ENCODE measurements at places on chromosomes 16 and 17. TPM values are rescaled to one million over a fixed set of nuclear protein-coding genes. Genes with fewer than 3 reads are reported as not detected.

- DNase-seq, result no peak
These were observed 13.8 kb downstream of the HROB start for GRCh38 chr17:44155488-44155887.

DNA sequence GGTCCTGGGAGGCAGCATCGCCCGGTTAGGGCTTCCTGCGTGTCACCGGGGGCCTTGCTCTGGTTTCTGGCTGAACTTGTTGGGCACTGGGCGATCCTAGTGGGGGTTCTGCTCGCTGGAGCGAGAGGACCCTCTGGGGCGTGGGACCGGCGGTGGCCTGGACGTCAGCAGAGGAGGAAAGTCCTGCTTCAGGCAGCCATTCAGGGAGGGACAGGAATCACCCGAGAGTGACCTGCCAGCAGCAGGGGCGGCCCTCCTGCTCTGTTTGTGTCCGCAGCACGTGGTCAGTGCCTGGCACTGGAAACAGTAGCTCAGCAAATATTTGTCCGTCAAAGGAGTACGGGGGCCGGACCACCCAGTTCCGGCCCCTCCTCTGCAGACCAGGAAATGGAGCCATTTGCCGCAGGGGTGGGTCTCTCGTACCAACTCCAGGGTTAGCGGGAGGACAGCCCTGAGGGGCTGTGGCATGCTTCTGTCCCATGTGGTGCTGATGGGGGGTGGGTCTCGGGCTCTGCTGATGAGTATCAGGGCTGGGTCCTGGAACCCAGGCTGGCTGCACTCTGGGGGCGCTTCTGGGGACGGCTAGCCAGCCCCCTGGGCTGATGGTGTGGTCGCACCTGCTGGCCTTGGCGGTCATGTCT, 48.3 kb downstream of the BAIAP2 start:
- peak; percentile 40 for DNase-seq

- DNase-seq, result no peak
These were observed 3.5 kb upstream of the SPATA2L start for GRCh38 chr16:89705006-89705405.

GRCh38 chr16:27769561-27770255, 219.8 kb downstream of the KATNIP start:
- no peak for DNase-seq

DNA sequence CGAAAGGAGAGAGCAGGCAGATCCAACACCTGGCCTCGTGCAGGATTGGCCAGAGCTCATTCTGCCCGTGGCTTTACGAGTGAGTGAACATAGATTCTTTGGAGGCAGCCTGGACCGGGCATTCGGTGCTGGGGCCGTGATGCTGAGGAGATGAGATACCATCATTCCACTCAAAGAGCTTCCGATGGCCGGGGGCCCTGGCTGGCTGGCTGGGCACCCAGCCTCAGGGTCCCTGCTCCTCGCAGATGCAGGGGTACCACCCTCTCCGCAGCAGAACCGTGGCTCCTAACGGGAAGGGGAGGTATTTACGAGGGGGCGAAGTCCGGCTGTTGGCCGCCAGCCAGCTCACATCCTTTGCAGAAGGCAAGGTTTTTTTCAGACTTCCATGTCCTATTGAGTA, 66.1 kb upstream of the FOXF1 start:
- DNase-seq, result peak; percentile 56

DNA sequence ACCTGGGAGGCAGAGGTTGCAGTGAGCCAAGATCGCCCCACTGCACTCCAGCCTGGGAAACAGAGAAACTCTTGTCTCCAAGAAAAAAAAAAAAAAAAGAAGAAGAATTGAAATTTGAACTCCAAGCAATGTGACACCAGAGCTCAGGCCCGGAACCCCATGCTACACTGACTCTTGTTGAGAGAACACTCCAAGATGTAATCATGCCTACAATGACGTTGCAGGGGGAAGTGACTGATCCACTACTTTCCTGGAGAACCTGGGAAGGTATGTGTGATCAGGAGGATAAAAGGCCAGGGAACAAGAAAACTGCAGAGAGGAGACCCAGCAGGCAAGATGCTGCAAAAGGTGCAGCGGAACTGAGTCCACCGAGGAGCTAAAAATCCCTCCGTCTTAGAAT, 57.9 kb downstream of the ADCY9 start:
- DNase-seq, result peak; percentile 69

DNA sequence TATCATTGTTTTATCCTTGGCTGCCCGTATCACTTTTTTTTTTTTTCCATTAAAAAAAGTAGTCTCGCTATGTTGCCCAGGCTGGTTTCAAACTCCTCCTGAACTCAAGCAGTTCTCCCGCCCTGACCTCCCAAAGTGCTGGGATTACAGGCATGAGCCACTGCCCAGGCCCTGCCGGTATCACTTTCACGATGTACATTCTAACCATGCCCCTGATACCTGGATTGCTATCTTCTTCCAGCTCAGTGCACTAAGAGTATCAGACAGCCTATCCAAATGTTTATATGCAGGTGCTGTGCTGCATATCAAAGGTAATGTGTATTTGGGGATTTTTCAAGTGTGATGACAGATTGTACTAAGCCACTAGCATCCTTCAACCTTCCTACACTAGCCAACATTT, 14.2 kb downstream of the MOSMO start:
- no peak for DNase-seq

DNA sequence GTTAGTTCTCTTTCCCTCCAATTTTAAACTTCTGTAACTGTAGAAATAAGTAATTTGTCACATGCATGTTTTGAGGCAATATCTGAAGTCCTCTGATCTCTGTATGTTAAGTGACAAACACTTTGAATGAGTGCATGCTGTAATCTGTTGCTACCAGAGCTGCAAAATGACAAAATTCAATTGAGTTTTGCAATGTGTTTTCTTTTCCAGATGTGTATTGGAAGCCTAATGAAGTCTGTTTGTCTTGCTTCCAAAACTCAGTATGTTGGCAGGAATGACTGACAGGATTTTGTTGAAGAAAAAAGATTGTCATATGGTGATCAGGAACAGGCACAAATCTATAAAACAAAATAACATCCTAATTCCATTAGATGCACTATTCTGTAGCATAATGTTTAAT, 561.6 kb upstream of the CDH8 start:
- no peak for DNase-seq

DNA sequence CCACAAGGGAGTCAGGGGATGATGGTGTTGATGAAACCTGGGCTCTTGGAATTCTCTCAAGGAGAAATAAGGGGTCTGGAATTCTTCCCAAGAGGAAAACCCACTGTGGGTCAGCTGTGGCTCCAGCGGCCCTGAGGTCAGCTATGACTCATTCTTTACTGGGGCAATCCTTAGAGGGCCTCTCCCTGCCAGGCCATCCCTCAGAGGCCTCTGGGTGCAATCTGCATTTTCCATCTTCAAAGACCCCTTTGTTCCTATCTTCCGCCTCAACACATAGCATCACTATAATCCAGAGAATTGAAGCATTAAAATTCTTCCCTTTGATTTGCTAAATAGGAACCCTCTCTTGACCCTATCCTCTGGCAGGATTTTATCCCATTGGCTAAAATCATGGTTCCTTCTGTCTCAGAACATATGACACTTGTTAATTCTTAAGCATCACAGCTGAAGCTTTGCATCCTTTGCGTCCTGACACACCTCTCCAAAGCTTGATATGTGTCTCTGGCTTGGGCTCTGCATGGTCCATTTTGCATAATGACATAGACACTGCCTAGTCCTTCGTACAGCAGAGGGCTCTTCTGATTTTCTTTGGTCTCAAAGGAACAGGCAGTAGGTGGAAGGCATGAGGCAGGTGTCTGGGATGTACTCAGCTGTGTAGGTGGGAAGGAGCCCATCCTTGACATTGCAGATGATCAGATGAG, 4.4 kb upstream of the KRT37 start:
- no peak for DNase-seq

DNA sequence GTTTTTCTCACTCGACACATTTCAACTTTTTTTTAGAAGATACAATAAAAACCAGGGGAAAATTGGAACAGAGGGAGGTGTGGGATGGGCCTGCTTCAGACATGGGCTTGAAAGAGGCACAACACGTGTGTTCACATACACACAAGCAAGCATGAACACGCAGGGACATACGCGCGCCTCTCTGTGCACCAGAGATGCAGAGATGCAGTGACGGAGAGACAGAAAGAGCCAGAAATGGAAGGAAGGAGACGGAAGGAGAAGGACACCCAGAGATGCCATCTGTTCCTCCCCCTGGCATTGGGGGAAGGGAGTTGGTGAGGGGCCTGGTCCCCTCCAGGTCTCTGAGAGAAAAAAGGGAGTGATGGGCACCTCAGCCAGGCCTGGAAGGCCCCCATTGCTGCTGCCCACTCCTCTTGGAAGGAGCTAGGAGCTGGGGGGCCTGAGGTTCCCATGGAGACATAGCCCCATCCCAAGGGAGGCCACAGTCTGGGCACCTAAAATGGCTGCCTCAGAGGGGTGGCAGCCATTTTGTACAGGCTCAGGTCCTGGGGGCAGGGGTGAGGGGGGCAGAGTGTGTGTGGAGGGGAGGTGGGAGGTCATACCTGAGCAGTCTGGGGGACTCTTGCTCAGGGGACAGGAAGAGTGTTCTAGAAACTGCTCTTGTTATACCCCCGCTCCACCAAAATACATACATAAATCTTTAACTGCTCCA, 3.8 kb upstream of the NEUROD2 start:
- DNase-seq, result no peak

- no peak for DNase-seq
These were observed 9.2 kb upstream of the NFATC3 start for GRCh38 chr16:68075980-68076379.

- peak; percentile 77 for DNase-seq
These were observed at the start of gene NETO2 for GRCh38 chr16:47143677-47144558. TSS of gene NETO2 (minus strand) at chr16:47143945. CDS start at chr16:47143612, 333 bp downstream.

DNA sequence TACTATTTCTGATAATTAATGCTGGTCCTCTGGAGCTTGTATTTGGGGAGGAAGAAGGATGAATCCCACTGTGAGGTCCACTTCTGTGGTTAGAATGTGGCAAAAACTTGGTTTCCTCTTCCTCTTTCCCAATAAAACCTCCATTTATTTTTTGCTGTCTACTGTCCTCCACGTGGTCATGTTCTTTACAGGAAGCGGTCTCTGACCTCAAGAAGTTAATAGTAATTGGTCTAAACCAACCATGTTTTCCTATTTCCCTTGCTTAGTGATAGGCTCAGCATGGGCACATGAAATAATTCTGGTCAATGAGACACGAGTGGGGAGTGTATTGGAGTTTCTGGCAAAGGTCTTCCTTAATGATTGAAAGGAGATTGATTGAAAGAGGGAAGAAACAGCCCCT, 33.9 kb downstream of the CHP2 start:
- no peak for DNase-seq

GRCh38 chr16:79843631-79844043, 243.1 kb upstream of the MAF start:
- DNase-seq, result no peak

DNA sequence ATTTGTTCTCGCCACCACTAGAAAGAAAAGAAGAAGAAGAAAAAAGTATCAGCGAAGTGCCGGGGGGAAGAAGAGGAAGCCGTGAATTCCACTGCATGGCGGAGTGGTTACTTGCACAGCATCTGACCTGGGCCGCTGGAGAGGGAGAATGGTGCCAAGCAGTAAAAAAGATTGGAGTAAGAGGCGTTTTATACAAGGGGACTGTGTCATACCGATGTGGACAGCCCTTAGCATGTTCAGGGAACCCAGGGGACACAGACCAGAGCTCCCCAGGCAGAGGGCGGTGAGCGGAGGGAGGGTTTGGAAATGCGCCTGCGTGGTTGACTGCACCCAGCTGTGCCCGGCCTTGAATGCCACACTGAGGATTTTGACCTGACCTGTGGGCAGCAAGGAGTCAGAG, 52.8 kb downstream of the PLXDC1 start:
- no peak for DNase-seq

- DNase-seq, result no peak
These were observed 21.0 kb upstream of the AGRP start for GRCh38 chr16:67504031-67505021.

- no peak for DNase-seq
These were observed 53.0 kb downstream of the TMC6 start for GRCh38 chr17:78075545-78075944.

- no peak for DNase-seq
These were observed 1621.6 kb downstream of the CDH8 start for GRCh38 chr16:60414613-60415012.

DNA sequence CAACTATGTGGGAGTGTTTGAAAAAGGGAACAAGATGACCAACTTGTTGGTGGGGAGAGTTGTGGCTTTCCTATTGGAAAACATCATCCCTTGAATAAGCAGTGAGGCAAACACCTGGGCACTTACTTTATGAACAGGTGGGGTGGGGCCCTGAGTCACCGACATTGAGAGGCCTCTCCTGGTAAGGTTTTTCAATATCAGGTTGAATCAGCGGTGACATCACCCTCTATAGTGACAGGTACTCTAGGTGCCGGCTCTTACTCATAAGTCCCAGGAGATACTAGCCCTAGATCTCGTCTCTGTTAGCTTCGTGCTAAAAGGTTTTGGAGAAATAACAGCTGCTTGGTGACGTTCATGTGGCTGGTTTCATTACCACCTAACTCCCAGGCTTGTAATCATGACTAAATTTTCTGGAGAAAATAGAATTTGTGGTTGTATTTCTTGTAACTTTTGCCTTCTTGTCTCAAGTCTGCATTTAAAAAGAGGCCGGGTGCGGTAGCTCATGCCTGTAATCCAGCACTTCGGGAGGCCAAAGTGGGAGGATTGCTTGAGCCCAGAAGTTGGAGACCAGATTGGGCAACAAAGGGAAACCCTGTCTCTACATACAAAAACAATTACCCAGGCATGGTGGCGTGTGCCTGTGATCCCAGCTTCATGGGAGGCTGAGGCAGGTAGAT, 19.3 kb downstream of the CDH1 start:
- no peak for DNase-seq

- DNase-seq, result no peak
These were observed 270.0 kb upstream of the PSMD7 start for GRCh38 chr16:74026373-74027281.

DNA sequence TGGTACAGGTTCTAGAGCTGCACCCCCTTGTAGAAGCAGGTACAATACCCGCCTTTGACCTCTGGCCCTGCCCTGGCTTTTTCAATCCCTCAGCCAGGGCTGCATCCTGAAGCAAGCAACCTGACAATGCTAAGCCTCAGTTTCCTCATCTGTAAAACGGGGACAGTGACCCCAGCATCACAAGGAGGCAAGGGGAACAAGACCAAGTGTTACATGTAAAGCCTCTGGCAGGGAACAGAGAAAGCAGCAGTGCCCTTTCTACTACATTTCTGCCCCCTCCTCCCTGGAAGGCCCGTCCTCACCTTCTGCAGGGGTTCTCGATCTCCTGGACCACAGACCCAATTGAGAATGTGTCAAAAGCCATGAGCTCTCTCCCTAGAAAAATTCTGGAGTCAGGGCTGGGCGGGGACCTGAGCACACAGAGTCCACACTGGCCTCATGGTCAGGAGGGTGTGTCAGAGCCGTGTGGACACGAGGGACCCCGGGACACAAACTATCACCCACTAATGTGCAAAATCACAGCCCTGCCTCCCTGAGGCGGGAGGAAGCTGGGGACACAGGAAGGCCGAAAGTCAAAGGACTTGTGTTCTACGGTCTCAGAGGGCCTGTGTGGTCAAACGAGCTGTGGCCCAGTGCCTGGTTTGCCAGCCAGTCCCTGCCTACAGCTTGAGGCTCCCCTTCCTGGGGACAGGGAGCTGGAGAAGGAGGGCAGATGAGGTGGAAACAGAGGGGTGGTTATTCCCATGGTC, 27.5 kb downstream of the LRRC75A start:
- no peak for DNase-seq

- peak; percentile 28 for DNase-seq
These were observed 94.4 kb downstream of the AATF start for GRCh38 chr17:37043201-37043600.

Gene TPSG1
- not detected for total RNA-seq

Gene SULT1A4
- 18.4 TPM for total RNA-seq

Gene OR2C1
- not detected for total RNA-seq

Gene TBC1D3C
- 0.56 TPM for total RNA-seq

Gene CDH13
- total RNA-seq, result 210 TPM

Gene GRIN2C
- 0.14 TPM for total RNA-seq

Gene DLX4
- not detected for total RNA-seq

Gene NLRC5
- 34.5 TPM for total RNA-seq

Gene PRKCB
- total RNA-seq, result not detected

Gene CNTNAP1
- 41.2 TPM for total RNA-seq

Data from dermis blood vessel endothelial cell (primary cell).